ENCODE measurements at places on chromosomes 3 and 15.

DNA sequence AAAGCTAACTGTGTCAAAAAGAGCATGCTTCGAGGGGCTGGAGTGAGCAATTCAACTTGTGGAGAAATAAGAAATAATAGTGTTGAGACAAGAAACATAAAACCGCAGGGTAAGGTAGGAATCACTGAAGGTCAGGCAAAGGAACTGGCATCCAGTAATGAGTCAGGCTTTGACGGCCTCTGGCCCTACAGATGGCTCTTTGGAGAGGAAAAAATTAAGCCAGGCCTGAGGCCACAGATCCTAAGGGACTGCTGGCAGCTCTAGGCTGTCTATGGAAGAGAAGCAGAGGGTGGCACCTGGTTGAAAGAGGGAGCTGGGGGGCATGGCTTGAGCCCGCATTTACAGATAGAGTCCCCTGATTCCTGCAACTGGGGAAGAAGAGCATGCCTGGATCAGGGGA is 28.6 kb upstream of the ZSCAN2 start:
- DNase-seq: peak; percentile 15

DNA sequence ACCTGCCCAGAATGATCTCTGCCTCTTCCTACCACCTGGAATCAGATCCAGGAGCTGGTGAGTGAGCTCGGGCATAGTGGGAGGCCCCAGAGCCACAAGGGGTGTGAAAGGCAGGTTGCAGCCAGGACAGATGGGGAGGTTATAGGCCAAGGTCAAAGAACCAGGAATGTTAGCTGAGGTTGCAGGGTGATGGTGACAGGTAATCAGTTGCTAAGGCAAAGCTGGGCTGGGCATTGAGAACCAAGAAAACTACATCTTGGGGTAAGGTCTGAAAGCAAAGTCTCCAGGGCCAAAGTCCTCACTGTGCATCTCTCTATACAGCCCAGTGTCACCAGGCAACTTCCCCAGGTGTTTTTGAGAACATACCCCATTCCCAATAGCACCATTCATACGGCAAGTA is 38.4 kb upstream of the SLC6A11 start:
- no peak for DNase-seq

DNA sequence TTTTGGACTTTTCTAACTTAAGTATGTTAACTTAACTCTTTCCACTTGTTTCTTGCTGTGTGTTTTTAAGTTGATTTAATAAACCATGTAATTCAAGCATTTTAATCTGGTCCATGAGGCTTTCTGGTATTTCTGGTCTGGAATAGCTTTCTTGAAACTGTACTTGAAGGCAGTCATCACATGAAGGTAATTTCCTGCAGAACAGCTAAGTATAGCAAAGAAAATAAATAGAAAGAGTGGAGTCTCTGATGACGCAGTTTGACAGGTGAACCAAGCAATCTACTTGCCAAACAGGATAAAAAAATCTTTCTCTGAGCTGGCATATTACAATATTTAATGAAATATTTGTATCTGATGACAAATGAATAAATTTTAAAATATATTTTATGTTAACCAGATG is 74.9 kb downstream of the BTLA start:
- no peak for DNase-seq

GRCh38 chr3:170414202-170414663 is 4.4 kb upstream of the CLDN11 start:
- DNase-seq: peak; percentile 71

DNA sequence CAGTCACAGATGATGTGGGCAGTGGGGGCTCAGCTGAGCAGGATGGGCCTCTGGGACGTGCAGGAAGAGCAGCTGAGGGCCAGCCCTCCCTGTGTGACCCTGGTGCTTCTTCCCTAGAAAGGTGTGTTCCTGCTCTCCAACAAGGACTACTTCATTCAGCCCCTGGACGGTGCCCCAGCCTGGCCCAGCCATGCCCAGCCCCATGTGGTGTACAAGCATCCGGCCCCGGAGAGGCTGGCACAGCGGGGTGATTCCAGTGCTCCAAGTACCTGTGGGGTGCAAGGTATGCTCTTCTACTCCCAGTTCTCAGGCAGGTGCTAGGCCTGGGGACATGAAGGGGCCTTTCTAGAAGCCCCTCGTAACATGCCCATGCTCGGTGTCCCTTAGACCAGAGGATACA is 38.3 kb downstream of the SAXO2 start:
- no peak for DNase-seq

DNA sequence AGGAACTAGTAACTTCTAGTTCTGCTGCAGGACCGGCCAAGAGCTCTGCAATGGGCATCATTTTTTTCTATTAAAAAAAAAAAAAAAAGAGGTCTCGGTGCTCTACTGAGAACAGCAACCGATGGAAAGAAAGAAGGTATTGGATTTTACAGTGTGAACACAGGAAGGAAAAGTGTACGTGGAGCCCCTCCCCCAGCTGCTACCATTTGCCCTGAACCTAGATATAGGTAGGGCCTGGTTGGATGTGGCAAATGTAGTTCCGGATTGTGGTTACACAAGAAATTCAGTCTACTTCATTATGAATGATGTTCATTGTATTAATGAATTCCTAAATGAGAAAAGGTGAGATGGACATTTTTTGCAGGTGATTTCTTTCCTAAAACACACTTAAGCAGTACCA is 17.9 kb upstream of the PPARG start:
- DNase-seq: no peak

GRCh38 chr15:83982748-83983147 is 252.8 kb upstream of the GOLGA6L4 start:
- no peak for DNase-seq

DNA sequence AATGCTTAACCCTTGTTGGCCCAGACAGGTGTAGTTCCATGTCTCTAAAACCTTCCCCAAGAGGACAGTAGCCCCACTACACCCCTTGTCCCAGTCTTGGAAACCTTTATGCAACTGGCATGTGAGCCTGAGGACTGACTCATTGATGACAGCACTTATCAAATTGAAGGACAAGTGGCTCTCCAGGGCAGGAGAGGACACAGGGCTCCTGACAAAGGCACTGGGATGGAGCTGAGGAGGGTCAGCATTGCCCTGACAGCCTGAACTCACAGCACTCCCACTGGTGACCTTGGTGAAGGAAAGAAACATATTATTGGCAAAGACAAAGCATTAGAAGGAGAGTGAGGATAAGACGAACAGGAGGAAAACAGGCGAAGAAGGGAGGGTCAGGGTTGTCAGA is 139.9 kb downstream of the EPHB1 start:
- peak; percentile 3 for DNase-seq

- DNase-seq: no peak
Observed at GRCh38 chr3:151265866-151266265, 12.5 kb downstream of the P2RY14 start.

GRCh38 chr15:91780387-91780786 is 73.1 kb upstream of the SLCO3A1 start:
- no peak for DNase-seq

DNA sequence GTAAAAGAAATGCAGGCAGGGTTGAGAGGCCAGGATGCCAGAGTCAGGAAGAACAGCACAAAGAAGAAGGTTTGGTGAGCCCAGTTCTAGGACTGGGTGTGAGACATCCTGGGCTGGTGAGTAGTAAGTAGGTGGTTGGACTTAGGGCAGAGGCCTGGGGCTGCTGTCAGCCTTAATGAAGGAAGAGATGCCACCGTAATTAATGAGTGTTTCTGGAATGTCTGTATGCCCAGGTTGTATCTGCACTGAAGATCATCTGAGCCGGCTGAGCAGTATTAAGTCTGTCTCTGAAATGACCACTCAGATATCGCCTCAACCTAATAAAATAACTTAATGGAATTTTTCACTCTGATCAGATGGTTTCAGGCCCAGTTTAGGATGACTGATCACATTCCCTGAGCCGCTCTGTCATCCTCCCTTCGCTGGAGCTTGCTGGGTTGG is 532.9 kb upstream of the IL12A start:
- DNase-seq: peak; percentile 52

- peak; percentile 3 for DNase-seq
Observed at GRCh38 chr15:95669146-95669922, 661.2 kb upstream of the NR2F2 start.

GRCh38 chr15:41870689-41871081 is 23.2 kb downstream of the SPTBN5 start:
- DNase-seq: peak; percentile 65

DNA sequence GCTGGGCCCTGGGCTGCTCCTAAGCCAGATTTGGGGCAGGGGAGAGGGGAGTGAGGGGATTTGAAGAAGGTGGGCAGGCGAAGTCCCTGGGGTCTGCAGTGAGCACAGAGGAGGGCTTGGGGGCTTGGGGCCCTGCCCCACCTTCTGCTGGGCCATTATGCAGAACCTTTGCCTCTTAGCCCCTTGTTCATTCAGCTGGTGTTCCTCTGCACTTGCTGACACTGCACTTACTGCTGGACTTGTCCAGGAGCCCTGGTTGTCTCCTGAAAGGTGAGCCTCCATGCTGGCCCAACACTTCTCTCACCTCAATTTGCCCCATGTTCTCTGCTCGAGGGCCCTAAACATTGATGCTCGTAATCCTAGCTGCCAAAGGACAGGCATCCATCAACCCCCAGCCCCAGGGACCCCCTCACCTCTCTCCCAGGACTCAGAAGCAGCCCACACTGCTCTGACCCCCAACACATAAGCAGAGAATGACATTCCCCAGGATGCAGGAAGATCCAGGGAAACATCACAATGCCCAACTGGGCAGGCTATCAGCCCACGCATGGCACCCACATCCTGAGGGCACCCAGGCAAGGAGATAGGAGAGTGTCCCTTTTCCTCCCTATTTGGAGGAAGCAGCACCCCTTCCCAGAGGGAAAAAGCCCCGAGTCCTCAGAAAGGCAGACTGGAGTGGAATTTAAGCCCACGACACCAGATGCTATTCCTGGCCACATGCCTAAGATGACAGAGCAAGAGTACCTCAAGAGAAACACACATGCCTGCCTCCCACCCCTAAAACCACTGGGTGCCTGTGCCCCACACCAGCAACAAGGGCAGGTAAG is 76.8 kb downstream of the ADCY5 start:
- DNase-seq: no peak

DNA sequence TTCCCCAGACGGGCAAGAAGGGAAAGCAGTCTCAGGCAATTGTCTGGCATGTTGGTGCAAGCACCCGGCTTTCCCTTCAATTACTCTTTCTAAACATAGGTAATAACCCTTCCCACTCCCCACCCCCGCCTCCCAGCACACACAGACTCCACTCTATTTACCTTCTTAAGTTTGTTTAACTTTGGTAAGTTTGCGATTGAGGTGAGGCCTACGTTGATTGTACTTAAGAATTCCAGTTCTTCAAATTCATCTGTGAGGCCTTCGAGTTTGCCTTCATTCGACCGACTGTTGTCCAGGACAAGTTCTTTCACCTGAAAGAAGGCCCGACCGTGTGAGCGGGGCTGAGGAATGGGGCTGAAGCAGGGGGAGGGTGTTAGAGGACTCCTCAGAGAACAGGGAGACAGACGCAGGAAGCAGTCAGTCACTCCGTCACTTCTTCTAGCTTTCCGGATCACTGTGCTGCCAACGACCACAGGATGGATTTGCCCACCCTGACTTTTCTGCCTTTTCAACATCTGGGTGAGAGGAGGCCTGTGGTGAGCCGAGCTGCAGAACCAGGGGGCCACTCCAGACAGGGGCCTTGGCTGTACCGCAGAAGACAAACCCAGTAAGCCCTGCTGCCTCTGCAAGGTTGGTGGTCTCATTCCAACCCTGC is 33.0 kb downstream of the ANP32A start:
- DNase-seq: no peak

DNA sequence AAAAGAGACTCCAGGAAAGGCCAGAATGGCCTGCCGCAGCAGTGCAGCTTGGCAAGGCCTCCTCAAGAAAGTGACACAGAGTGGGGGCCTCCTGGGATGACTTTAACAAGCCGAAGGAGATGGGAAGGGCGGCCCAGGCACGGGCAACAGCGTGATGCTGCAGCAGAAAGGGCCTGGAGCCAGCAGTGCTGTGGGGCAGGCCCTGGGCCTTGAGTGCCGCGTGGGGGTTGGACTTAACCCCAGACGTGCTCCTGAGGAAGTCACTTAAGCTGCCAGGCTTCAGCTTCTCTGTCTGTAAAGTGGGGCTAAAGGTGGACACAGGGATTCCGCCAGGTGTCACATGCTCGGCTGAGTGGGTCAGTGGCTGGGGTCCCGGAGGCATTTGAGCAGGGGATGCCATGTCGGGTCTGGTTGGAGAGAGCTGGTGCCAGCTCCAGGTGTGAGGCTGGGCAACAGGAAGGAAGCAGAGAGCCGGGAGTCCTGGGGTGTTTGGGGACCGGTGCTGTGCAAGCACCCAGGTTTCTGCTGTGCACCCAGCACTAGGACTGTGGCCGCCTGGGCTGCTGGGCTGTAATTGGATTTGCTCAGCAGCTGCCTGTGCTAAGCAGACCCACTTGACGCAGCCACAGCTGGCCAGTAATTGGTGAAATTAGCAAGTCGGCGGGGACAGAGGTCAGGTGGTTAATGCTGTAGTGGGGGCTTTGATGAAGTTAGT is 7.8 kb downstream of the DNAJB8 start:
- no peak for DNase-seq

DNA sequence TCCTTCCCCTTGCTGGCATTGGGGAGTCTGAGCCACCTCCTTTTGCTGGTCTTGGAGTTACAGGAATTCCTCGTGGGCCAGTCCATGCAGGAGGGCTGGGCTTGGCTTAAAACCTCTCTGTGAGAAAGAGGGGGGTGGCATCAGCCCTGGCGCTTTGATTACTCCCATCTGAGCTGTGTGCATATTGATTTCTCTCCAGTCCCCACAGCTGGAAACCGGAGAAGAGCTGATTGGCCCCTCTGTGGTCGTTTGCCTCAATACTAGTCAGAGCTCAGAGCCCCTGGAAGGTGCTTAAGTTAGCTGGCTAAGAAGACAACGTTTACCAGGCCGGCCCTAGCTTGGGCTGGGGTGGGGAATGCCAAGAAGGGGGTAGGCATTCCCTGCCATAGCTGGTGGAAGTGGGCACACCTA is 4.0 kb upstream of the RASGRF1 start:
- DNase-seq: no peak

DNA sequence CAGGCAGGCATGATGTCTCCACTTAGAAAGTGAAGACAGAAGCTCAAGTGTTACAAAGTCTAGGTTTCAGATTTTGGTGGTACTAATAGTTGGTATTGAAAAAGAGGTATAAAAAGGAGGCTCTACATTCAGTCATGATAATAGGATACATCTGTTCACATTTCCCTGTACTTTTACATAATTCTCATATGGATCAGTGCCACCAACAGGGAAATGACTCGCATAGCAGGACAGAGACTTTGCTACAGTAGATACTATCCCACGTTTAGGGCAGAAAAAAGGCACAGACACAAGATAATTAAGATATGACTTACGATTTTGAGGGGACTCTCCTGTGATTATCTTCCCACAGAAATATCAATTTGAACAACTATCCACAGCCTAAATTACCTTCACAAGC is 1062.9 kb upstream of the EPHA6 start:
- DNase-seq: peak; percentile 3

GRCh38 chr3:159775372-159775961 is 213.2 kb upstream of the IL12A start:
- DNase-seq: peak; percentile 64

DNA sequence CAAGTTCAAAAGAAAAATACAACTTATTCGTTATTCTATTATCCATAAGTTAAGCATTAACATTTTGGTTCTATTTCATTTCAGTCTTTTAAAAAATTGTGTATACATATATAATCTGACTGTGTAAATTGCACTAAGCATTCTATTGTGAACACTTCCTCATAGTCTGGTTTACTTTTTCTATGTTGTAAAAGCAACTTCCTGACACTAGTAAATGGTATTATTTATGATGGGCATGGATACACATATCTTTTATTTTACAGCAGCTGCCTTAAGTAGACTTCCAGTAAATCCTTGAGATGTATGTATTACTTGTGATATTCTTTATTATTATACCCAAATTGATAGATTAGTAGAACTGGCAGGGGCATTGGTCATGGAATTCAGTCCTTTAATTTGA is 58.2 kb downstream of the FNDC3B start:
- DNase-seq: no peak
